ENCODE measurements at places on chromosomes 3 and 15.

DNA sequence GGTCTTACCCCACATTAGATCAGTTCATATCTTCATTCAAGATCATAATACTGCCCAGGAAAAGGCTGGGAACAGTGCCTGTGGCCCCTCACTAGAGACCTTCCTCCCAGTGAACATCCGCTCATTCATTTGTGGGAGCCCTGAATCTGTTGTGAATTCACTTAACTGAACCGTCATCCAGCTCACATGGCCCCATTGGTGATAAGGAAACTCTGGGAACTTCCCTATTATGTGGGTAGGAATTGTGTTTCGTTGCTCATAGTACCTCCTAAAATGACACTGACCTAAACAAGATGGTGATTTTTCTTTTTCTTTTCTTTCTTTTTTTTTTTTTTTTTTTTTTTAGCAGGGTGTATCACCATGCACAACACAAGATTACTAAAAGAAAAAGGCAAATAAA is 6.8 kb upstream of the MESP2 start:
- no peak for DNase-seq

DNA sequence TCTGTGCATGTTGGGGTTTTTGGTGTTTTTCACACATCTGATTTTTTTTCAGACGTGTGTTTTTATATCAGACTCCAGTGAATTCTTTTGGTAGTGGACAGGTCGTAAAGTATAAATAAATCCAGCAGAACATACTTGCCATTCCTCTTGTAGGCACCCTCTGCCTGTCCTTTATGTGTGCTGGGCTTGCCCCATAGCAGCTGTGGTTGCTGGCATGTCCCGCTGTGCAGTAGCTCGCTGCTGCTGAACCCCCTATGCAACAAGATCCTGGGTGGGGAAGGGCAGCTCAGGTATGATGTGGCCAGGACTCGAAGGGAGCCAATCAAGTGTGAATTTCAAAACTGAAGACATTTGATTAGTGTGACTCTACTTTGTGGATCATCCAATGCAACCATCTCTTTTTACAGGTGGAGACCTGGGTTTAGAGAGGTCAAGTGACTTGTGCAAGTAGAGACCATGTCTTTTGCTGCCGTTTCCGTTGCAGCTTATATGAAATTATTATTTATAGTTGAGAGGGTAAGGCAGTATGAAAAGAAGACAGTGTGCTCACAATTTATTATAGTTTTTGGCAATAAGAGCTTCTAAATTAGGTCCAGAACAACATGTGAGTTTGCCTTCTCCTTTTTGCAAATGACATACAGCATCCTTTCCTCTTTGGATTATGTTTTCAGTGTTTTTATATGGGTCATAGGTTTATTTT is 350.8 kb upstream of the C2CD4B start:
- DNase-seq, result no peak

DNA sequence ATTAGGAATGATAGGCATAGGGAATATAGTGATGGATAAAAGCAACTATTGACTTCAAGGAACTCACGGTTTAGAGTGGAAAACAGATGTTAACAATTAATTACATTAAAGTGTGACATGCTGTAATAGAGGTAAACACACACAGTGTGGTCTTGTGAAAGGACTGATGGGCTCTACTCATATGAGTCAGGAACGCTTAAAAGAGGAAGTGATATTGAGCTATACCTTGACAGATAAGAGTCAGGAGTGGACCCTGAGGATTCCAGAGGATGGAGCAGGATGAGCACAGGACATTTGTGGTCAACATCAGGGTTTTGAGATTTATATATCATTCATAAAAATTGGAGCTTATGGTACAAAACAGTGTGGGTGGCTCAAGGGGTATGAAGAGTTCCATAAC is 11.0 kb downstream of the EXOG start:
- no peak for DNase-seq

DNA sequence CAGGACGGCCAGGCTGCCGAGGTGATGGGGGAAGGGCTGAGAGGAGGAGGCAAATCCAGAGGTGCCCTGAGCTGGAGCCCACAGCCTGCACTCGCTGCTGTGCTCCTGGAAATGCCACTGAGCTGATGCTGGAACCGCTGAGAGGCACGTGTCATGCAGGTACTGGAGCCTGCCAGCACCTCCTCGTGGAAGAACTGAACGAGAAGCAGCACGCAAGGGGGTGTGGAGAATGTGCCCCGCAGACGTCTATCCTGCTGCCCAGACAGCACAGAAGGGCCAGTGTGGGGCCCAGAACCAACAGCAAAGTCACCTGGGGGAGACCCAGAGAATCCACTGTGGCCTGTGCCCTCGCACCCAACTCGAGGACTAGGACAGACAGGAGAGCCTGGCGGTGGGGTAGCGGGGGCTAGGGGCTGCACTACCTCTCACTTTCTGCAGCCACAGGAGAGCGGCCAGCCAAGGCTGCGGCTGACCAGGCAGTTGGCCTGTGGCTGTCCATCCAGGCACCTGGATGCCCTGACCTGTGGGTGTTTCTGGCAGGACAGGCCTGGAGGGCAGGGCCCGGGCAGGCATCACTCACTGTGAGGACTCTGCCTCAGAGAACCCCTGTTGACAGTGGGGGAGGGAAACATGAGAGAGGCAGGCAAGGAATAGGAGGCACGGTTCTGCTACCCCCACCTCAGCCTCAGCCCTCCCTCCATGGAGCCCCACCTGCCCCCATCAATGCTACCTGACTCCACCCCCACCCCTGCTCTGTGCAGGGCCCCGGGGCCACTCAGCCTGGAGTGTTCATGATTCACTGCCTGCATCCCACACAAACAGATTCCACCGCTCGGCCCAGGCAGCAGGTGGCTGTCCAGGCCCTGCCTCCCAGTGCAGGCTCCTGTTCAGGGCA is 213.1 kb downstream of the TBC1D2B start:
- DNase-seq, result no peak

DNA sequence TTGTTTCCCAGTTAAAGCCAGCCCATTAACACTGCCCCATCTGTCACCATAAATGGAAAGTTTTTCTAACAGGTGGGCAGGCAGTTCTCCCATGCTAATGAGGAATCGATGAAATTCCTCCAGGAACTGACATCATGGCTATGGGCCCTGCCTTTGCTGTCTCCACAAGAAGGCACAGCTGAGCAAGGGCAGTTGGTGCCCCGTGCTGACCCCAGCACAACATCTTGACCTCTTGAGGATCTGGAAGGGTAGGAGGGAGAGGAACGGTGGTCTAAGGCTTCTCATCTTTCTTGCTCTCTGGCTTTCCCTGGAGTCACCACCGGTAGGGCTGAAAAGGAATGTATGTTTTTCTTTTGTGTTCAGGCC is 46.7 kb downstream of the CHCHD6 start:
- DNase-seq, result no peak

GRCh38 chr15:41394924-41395323 is 7.4 kb downstream of the NDUFAF1 start:
- DNase-seq, result no peak

GRCh38 chr3:102537123-102537522 is 102.3 kb downstream of the ZPLD1 start:
- no peak for DNase-seq

- no peak for DNase-seq
These were observed 30.5 kb downstream of the FAH start for GRCh38 chr15:80183306-80183705.

DNA sequence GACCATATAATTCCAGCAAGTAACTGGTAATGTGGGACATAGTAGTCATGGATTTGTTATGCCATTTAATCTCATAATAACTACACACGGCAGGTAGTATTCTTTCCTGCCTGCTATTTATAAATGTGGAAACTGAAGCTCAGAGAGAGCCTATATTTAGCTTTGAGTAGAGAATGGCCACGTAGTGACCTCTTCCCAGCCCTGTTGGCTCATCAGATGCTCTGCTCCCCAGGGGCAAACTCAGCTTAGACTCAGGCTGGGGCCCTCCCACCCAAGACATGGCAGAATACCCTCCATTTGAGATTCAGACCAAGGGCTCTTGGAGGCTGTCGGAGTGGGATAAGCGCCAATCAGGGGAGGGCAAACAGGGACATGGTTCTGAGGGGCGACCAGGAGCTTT is 17.3 kb upstream of the HDAC11 start:
- no peak for DNase-seq

- no peak for DNase-seq
These were observed 102.0 kb upstream of the IGF1R start for GRCh38 chr15:98546329-98546728.
